SK-N-SH (cell line): ENCODE measurements at places on chromosomes 16 and 17. TPM values are rescaled to one million over a fixed set of nuclear protein-coding genes. Genes with fewer than 3 reads are reported as not detected.

CA5A gene
- polyA plus RNA-seq = not detected in 2 replicates

ZNF778 gene
- 6.2 and 10.8 TPM in 2 replicates for polyA plus RNA-seq

GRCh38 chr17:66087073-66087472 is 104.9 kb downstream of the CEP112 start:
- DNase-seq = no peak

LYZL6 gene
- polyA plus RNA-seq = not detected in 2 replicates

NPB gene
- 0.91 and 2.4 TPM in 2 replicates for polyA plus RNA-seq

DNA sequence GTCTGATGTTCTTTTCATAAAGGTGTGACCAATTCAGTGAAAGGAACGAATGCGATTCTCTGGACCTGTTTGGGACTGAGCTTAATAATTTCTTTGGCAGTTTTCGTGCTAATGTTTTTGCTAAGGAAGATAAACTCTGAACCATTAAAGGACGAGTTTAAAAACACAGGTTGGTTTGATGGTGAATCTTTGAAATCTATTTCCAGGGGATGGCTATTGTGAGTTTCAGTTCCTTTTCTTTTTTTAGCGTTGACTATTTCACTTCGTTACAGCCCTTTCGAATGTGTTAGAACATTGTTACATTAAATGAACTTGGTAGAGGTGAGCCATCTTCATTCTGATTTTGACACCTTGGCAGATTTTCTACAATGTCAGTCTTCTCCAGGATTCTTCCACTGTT is 1.2 kb downstream of the TNFRSF17 start:
- DNase-seq = no peak

LRRC37A gene
- 1.6 and 1.8 TPM in 2 replicates for polyA plus RNA-seq

DNA sequence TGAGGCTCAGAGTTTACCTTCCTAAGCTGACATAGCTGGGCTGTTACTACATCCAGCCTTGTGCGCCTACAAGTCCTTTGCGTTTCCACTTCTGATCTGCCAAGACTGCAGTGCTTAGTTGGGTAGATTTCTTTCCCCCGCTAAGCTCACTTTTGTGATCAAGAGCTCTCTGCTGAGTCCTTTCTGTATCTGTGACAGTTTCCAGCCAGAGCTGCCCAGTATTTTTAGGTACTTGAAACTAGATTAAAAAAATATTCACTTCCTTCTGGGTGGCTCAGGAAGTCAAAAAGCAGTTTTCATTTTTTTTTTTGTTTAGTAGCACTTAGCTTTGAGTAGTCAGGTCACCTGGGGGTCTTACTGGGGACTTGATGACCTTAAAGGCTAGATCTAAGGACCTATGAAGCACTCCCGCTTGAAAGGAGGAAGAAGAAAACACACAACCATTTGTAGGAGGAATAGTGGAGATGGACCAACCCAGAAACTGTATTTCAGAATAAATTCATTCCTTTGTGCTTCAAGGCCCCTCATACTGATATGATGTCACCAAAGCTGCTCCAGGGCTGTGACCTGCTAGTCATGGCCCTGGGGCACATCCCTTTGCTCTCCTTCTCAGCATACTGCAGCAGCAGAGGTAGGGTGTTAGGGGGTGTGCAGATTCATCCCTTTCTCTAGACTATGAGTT is 75.6 kb upstream of the HNF1B start:
- no peak for DNase-seq
